ENCODE measurements at places on chromosomes 7 and 10.

GRCh38 chr7:20831956-20832355 is 45.3 kb upstream of the SP8 start:
- DNase-seq = no peak

- no peak for DNase-seq
Measured at GRCh38 chr7:87128861-87129267, 23.4 kb upstream of the DMTF1 start.

DNA sequence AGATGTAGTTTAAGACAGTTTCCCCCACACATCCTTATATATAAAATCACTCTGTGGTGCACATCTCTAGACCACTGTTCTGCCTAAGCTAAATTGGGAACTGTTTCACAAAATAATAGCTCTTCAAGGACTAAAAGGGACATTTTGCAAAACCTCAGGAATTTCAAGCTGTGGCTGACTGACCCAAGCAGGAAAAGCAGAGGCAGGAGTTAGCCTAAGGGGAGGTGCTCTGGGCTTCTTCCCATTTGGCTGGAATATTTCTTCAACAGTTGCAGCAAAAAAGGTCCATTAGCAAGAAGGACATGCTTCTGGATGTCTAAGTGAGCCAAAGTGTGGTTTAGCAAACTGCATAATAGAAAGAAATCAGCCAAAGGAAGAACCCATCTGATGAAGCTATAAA is 551.2 kb upstream of the ANKRD30A start:
- DNase-seq = peak; percentile 31

- DNase-seq = no peak
Measured at GRCh38 chr7:21828841-21829240, 116.9 kb downstream of the CDCA7L start.

DNA sequence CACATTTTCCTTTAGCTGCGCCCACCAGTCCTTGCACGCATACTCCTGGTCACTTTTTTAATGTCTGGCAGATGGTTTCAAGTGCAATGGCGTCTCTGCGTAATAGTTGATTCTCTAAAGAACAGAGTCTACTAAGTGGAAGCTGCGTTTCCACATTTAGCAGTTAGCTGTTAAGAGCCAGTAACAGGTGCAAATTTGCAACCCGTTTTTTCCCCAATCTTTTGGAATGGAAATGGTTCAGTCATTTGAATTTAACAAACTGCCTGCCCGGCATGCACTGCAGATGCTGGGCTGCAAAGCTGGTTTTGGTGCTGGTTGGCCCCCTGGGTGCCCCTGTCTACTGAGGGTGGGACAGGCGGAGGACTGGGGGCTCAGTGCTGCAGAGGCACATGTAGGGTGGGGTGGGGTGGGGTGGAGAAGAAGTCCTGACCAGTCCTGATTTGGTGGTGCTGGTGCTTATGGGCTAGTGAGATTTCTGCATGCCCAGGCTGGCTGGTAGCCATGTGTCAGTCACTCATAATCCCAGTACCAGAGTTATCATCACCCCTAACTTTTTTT is 43.9 kb downstream of the CUX1 start:
- no peak for DNase-seq

- DNase-seq = no peak
Measured at GRCh38 chr10:102704915-102705314, 9.3 kb downstream of the ARL3 start.

DNA sequence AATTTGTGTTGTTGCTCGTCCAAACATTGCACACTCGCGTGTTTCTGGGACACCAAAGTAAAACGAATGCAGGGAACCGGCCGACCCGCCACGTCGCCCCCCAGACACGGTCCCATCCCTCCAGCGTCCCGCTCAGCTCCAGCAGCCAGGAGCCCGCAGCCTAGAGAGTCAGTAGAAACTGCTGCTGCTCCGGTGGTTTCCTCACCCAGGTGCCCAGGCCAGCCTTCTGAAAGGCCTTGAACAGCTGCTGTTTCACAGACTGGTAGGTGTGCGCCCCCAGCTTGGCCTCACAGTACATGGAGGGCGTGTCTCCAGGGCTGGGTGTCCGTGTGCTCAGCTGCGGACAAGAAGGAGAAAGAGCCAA is 126.8 kb downstream of the WDR37 start:
- no peak for DNase-seq

DNA sequence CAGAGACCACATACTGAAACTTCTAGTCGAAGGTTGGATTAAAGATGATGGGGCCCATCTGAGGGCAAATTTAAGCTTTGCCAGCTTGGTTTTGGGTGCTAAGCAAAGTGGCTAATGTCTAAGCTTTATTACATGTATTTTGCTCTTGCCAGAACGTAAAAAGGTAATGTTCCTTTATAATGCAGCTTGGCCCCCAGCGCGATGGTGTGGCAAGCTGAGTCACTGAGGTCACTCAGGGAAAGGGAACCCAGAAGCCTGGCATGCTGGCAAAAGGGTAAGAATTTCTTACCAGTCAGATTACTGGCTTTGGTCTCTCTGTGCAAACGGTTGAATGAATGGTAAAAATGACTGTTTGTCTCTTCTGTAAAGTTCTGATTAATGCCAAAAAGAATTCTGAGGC is 158.3 kb upstream of the KCND2 start:
- no peak for DNase-seq

DNA sequence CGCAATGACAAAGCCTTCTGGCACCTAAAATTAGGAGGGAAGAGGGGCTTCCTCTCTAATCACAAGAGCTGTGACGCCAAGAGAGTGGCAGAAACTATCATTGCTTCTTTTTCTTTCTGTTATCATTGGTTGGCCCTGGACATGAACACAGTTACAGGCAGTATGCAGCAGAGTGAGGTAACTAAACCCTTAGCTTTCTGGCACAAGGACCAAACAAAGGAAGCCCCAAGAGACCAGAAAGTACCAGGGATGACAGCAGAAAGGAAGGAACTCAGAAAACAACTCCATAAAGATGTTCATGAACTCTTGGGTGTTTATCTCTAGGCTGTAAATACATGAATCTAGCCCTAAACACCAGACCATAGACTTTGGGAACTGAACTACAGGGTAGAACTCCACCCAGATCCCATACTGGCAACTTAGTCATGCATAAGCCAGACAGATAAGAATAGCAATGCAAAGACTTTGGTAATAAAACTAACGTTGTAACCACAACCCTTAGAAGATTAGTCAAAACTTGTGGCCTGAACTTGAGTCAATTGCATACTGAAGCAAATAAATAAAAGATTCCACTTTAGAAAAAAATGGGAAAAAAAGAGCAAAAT is 195.7 kb upstream of the PTN start:
- DNase-seq = peak; percentile 42

- no peak for DNase-seq
Measured at GRCh38 chr7:92523110-92523509, 5.2 kb downstream of the PEX1 start.

DNA sequence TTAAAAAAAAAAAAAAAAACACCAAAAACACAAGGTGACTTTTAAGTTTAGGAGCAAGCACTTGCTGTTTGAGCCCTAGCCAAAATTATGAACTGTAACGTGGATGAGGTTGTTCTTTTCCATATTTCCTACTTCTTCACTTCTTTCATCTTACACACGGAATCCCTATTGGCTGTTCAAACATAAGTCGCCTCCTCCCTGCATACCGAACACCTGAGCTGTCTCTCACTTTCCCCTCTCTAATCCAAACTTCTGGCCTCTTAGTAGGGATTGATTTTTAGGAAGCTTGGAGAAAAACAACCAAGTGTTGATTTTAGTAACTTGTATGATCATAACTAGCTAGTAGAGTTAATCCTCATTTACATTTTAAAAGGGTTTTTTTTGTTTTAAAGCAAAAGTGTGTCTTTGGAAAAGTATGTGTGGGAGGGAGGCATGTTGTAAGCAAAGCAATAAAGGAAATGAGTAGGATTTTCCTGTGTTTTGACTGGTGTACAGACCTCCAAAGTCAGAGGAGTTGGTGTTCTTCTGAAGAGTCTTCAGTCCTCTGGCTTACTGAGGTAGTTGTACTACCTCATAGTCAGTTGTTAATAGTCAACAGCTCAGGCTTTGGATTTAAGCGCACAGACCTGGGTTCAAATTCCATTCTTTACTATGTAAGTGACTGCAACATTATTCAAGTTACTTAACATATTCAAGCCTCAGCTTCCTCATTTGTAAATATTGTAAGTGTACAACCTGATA is 39.3 kb downstream of the RABGEF1 start:
- no peak for DNase-seq

DNA sequence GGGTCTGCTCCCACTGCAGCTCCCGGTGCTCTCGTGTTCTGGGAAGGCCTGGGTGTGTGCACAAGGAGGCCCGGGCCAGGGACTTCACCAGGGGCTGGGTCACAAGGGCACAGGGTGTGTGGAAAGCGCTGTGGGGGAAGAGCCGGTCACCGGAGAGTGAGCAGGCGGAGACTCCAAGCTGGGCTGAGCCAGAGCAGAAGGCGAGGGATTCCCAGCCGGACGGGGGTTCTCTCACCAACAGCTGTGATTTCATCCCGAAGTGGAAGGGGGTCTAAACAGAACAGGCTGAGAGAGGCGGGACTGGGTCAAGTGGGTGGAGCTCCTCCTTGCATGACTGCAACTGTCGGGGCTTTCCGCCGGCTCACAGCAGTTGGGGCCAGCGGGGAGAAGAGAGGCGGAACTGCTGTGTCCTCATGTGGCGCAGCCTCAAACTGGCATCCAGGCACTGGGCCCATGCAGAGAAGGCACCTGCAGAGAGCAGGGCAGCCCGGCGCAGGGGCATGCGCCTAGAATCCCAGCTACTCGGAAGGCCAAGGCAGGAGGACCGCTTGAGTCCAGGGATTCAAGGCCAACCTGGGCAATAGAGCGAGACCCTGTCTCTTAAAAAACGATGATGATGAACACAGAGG is 7.6 kb upstream of the ORAI2 start:
- DNase-seq = no peak

DNA sequence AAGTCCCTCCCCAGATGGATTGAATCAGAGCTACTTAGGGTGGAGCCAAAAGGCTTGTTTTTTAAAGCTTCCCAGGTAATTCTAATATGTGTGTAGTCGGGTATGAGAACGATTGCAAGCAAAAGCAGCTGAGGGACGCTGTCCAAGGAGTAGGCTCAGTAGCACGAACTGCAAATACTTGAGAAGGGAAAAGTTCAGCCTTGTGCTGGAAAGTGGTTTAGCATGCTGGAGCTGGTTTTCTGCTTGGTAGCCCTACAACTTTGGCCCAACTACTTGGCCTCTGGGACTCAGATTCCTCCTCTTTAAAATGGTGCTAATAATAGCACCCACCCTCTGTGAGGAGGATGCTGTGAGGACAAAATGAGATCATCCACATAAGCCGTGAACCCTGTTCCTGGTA is 76.2 kb downstream of the AHR start:
- no peak for DNase-seq

GRCh38 chr7:138982204-138982623 is 1.0 kb upstream of the KIAA1549 start:
- no peak for DNase-seq

GRCh38 chr7:20561466-20561865 is 54.0 kb upstream of the ABCB5 start:
- DNase-seq = no peak

GRCh38 chr7:22292531-22292930 is 64.4 kb downstream of the RAPGEF5 start:
- no peak for DNase-seq

DNA sequence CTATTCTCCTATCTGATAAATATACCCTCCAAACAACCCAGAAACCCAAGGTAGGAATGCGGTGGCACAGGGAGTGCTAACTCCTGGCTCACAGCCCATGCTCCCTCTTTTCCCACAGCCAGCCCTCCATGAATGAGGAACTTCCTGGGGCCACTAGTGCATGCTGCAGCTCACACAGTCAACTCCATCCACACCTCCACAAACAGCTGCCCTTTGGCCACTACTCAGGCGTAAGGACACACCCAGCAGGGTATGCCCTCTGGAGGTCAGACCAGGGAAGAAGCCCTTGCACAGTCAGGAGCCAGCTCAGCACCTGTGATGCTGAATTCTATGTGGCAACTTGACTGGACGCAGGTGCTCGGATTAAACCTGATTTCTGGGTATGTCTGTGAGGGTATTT is 85.2 kb upstream of the PIK3CG start:
- no peak for DNase-seq

GRCh38 chr10:35613597-35614226 is 8.6 kb downstream of the GJD4 start:
- DNase-seq = no peak

GRCh38 chr7:142243823-142244222 is 14.0 kb downstream of the PRSS58 start:
- DNase-seq = no peak

- DNase-seq = no peak
Measured at GRCh38 chr10:127715782-127716378, 21.1 kb upstream of the FOXI2 start.

- DNase-seq = no peak
Measured at GRCh38 chr10:1488970-1489548, 248.3 kb downstream of the ADARB2 start.

DNA sequence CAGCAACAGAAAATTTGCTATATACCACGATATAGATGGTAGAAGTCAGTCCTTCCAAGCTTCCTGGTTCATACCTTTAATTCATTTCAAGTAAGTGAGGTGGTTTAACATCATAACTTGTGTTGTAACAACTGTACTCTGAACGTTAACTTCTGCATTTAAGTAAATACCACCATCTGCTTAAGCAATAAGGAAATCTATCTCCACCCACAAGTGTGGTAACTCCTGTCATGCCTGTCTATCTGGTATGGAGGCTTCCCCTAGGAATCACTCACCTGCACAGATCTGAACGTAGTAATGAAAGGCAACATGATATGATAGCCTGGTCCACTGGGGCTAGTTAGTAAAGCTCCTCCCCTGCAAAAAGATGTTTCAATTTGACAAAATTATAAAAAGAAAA is 2.3 kb downstream of the ERLIN1 start:
- DNase-seq = no peak

DNA sequence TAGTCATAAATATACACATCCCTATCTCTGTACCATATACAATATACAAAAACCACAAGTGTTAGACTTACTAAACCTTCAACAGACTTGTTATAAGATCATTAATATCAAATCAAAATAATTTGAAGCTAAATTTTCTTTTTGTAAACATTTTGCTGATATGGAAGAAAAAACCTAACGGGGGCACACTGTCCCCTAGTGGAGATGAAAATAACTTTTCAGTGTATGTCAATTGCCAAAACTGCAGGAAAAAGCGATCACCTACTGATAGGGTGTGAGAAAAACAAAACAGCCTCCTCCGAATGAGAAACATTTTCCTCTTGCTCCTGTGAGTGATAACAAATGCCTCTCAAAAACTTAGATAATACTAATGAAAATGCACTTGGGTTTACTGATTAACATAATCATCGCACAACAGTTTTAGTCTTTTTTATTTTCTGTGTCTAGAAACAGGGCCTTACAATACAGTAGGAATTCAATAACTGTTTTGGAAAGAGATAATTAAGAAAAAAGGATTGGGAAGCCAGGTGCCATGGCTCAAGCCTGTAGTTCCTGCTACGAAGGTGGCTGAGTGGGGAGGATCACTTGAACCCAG is 322.7 kb downstream of the CRPPA start:
- DNase-seq = no peak

Data from GM04504 (cell line).